ENCODE measurements at places on chromosomes 7 and 10. TPM values are rescaled to one million over a fixed set of nuclear protein-coding genes. Genes with fewer than 3 reads are reported as not detected.

GPR26 gene
- 3.1 TPM for total RNA-seq

FRMPD2 gene
- 3.3 TPM for total RNA-seq

IFIT1 gene
- 10.0 TPM for total RNA-seq

SPDYE1 gene
- total RNA-seq = not detected

PDE6C gene
- not detected for total RNA-seq

COL13A1 gene
- 1.7 TPM for total RNA-seq

ZNF485 gene
- total RNA-seq = 8.9 TPM

IKZF5 gene
- 13.4 TPM for total RNA-seq

ZNF37A gene
- 26.8 TPM for total RNA-seq

GIMAP5 gene
- 3.7 TPM for total RNA-seq

TET1 gene
- total RNA-seq = 33.5 TPM

OR2AE1 gene
- total RNA-seq = not detected

PON3 gene
- 0.47 TPM for total RNA-seq

EPO gene
- not detected for total RNA-seq

PIP gene
- total RNA-seq = not detected

OR13A1 gene
- not detected for total RNA-seq

VAX1 gene
- 1.2 TPM for total RNA-seq

CARD11 gene
- total RNA-seq = 0.31 TPM

CDK6 gene
- total RNA-seq = 11.1 TPM
